Testis (tissue), 5 donors: ENCODE measurements at places on chromosomes 13 and 19.

- no peak for DNase-seq
Measured at GRCh38 chr13:46617885-46618284, 64.9 kb downstream of the LRCH1 start.

- no peak for DNase-seq
Measured at GRCh38 chr19:3038214-3038613, 9.1 kb upstream of the TLE2 start.

DNA sequence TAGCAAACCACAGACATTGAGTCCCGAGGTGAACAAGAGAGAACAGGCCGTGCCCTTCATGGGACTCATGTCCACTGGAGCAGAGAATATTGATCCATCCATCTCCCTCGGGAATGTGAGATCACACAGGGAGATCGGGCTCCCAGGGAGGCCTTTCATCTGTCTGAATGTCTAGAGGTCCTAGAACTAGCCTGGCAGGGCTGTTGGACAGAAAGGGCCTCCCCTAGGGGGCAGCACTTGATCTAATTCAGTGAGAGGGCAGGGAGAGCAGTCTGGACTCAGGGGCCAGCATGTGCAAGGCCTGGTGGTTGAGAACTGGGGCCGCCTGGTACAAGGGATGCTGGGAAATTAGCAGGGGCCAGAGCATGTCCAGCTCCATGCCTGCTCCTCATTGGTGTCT, 4.3 kb downstream of the RUVBL2 start:
- DNase-seq = peak; percentile 80

- no peak for DNase-seq
Measured at GRCh38 chr19:47309038-47309437, 623 bp upstream of the C5AR1 start.

DNA sequence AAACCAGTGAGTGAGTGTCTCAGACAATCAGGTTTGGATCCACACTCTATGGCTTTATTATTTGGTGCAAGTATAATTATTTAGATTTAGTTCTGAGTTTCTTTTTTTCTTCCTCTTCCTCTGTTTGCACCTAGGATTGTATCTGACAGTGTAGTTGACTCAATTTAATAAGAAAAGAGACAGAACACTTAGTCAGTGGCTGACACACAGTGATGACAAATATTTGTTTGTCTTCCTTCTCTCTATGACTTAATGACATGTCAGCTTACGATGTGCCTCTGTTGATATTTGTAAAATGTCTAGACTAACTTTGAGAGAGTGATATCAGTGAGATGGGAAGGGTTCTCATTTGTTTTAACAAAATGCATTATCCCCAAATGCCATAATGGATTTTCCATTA, 129.5 kb upstream of the SLC10A2 start:
- DNase-seq = no peak

GRCh38 chr13:56283262-56283828, 857.4 kb upstream of the PRR20A start:
- DNase-seq = no peak

DNA sequence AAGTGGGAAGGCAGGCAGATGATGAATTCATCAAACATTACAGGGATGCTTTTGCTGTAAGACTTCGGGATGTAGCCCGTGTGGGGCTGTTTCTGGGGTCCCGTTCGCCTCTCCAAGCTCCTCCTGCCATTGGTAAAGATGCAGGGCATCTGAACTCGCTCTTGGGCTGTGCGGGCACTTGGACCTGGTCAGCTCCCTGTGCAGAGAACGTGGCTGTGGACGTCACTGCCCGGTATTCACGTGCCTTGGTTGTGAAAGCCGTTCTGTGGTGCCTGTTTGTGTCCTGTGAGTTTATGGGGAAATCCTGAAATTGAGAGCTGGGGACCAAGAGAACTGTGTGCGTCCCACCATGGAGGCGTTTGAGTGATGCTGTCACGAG, 5.4 kb downstream of the TFDP1 start:
- peak; percentile 11 for DNase-seq

DNA sequence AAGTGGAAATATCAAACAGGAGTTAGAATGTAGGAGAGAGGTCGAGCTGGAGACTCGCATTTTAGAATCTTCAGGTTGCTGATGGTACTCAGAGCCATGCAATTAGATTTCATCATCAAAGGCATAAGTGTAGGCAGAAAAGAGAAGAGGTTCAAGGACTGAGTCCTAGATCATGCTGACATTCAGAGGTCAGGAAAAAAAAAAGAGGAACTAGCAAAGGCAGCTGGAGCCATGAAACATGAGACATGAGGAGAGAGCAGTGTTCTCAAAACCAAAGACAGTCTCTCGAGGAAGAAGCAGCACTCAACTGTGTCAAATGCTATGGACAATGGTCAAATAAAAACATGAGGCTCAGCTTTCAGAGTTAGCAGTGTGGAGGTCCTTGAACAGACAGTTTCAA, 12.4 kb upstream of the TPP2 start:
- no peak for DNase-seq

GRCh38 chr19:16342002-16342715, 17.5 kb downstream of the KLF2 start:
- peak; percentile 70 for DNase-seq

DNA sequence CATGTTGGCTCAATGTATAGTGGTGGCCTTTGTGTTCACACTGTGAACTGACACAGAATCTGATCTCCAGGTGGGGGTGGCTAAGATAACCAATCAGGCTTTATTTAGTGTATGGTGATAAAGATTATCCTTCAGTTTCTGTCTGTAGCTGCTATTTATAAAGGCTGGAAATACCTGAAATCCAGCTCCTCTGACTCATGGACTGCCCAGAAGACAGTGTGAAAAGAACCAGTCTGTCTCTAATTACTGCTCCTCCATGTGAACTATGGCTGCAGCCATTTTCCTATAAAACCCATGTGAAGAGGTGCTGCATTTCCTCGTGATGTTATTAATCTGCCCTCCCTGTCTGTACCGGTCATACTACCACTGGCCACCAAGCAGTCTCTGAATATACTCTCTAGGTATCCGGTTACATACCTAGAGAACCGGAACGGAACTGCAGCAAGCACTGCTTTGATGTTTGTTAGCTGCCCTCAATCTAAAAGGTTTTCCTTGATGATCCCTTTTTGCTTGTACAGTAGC, 238.0 kb downstream of the LHFPL6 start:
- DNase-seq = no peak

DNA sequence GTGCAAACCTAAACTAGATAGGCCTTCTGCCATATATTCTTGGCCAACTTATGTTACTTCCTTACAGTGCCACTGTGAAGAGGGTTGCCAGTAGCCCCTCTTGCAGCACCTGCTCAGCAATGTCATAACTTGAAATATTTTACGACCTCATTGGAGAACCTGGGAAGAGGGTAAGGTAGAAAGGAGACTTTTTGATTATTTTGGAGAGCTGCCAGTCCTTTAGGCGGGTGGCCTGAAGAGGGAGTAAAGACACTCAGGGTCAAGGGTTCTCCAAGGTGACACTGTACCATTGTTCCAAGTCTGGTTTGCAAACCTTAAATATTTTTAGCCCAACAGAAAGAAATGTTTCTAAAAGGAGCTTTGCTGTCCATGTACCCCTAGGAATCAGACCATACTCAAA, 118.3 kb downstream of the FLT1 start:
- DNase-seq = no peak

GRCh38 chr13:80475718-80476117, 134.8 kb upstream of the SPRY2 start:
- DNase-seq = no peak

GRCh38 chr19:42143341-42144234, 11.3 kb upstream of the POU2F2 start:
- DNase-seq = no peak

DNA sequence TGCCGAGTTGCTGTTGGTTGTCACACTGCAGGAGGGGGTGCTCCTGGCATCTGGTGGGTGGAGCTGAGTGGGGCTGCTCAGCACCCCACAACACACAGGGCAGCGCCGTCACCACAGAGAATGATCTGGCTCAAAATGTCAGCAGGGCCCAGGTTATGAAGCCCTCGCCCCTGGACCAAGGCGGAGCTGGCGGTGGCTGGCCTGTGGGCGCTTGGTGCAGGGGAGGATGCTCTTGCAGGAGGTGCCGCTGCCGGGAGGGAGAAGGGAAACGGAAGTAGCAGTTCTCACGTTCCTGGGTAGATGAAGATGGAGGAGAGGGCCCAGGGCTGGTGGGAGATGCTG, 14.2 kb upstream of the LENG8 start:
- DNase-seq = no peak

- DNase-seq = no peak
Measured at GRCh38 chr19:29379257-29380021, 146.4 kb upstream of the VSTM2B start.

- no peak for DNase-seq
Measured at GRCh38 chr13:46181840-46182490, at the start of gene LCP1. Gene LCP1 (minus strand): TSS chr13:46182177. CDS start chr13:46159662, 22,515 bp downstream.

- no peak for DNase-seq
Measured at GRCh38 chr13:32622827-32623226, 36.6 kb downstream of the PDS5B start.
